ENCODE measurements at places on chromosomes 5 and 9. TPM values are rescaled to one million over a fixed set of nuclear protein-coding genes. Genes with fewer than 3 reads are reported as not detected.

Gene RBM27
- 27.6 TPM for total RNA-seq

Gene PLAC8L1
- not detected for total RNA-seq

Gene GRIN3A
- total RNA-seq = not detected

Gene HAND1
- total RNA-seq = not detected

Gene SLC4A9
- not detected for total RNA-seq

DNA sequence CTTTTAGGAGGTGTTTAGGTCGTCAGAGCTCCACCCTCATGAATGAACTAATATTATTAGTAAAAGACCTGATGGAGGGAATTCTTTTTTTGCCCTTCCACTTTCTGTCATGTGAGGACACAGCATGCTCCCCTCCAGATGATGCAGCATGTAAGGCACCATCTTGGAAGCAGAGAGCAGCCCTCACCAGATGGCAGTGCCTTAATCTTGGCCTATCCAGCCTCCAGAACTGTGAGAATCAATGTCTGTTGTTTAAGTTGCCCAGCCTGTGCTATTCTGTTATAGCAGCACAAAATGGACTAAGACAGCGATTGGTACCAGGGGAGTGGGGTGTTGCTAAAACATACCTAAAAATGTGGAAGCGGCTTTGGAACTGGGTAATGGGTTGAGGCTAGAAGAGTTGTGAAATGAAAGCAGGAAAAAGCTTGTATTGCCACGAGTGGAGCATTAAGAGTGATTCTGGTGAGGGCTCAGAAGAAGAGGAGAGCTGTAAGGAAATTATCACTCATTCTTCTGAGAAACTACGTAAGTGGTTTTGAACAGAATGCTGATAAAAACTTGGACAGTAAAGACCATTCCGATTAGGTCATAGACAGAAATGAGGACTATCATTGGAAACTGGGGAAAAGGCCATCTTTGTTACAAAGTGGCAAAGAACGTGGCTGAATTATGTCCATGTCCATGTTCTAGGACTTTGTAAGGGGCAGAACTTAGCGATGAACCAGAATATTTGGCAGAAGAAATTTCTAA is 28.6 kb downstream of the PTPDC1 start:
- no peak for DNase-seq

- no peak for DNase-seq
Observed at GRCh38 chr9:2939368-2939767, 95.5 kb upstream of the PUM3 start.

- DNase-seq = no peak
Observed at GRCh38 chr5:124859027-124859426, 112.6 kb upstream of the ZNF608 start.

- no peak for DNase-seq
Observed at GRCh38 chr9:134834217-134834956, 46.2 kb upstream of the FCN2 start.

GRCh38 chr9:138098908-138099791 is 221.6 kb downstream of the CACNA1B start:
- DNase-seq = no peak

DNA sequence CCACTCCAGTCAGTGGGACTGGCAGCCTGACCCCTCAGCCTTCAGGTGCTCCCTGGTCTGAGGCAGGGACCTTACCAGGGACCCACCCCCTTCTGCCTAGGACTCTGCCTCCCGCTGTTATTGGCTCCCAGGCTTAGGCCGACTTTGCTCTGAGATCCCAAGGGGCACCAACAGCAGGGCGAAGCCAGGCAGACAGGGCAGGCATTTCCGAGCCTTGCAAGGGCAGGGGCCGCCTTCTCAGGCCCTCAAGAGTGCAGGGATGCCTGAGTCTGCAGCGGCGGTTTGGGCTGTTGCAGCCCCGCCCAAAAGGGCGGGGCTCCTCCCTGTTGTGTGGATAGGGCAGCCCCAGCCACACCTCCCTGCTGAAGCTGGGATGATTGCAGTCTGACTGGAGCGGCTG is 644.6 kb downstream of the PRR16 start:
- no peak for DNase-seq

DNA sequence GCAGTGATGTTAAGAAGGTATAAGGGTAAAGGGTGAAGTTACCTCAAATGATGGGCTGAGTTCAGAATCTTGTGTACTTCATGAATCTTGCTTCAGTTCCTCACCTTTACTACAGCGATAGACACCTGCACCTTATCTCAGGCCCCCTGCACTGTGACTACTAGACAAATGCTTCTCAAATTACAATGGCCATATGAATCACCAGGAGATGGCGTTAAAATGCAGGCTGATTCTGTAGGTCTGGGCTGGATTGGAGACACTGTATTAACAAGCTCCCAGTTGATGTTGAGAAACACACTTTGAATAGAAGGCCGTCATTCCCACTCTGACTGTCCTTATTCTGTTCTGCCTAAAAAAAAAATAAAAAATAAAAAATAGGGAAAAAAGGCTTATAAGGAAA is 29.8 kb downstream of the TARS1 start:
- DNase-seq = peak; percentile 38

DNA sequence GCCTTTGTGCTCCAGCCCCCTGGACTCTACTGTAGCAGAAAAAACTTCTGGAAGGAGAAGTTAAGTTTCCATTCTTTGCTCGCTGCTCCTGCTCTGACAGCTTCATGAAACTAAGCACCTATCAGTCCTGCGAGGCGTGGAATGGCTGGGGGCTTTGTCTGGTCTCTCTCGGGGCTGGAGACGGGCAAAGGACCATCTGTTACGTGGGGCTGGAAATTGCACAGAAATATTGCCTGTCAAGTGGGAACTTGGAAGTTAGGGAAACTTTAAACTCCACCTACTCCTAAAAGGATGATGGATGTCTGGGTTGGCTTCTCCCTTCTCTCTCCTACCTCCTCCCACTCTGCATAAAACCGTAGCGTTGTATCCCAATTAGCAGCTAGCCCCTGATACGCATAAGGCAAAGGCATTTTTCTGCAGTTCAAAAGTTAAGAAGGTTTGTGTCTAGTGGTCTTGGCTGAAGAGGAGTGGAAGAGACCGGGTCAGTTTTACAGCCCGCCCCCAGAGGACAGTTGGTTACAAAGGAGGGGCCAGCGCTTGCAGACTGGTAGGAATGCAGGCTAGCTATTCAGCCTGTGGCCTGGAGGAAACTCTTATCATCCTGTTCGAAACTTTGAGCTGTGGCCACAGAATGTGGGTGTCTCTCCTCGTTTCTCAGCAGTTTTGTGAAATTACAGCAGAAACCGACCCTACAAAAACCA is 1.3 kb downstream of the FBXL7 start:
- DNase-seq = peak; percentile 10

DNA sequence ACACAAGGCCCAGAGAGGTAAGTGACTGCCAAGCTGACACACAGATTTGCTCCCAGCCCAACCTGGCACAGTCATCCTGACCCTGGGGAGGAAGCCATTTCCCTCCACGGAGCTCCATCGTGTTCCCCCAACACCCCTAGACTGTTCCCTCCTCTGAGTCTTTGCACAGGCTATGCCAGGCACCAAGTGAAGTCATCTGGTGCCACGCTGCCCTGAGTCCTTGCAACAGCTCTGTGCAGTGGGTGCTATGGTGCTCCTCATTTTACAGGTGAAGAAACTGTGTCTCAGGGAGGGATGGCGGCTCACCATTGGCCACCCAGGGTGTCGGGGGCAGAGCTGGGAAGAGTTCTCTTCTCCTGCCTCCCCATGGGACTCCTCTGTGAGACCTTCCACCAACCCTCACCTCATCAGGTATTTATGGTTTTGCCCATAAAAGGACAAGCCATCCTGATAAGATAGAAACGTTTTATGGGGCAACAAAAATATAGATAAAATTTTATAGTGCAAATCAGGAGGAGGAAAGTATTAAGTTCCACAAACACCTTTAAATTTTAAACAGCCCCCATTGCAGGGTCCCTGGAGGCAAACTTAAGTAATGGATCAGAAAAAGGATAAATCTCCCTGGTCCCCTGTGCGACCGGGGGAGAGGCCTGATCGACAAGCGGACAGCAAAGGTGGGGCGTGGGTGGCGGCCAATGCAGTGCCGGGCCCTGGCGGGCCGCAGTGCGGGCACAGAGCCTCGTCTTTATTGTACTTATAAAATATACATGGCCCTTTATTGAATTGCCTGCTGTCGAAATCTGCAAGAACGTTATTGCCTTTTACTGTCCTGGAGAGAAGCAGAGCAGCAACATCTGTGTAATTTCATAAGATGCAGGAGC is 50.2 kb upstream of the ZBTB43 start:
- DNase-seq = no peak

- no peak for DNase-seq
Observed at GRCh38 chr5:149410071-149410470, 31.0 kb upstream of the IL17B start.

- DNase-seq = no peak
Observed at GRCh38 chr5:67188274-67189078, 8.1 kb downstream of the CD180 start.
